ENCODE measurements at places on chromosomes 16 and 17.
A peak's percentile ranks its signal among the peaks of the same experiment; 100 is the strongest.

- no peak for DNase-seq
Observed at GRCh38 chr16:76656994-76657393, 379.8 kb downstream of the CNTNAP4 start.

DNA sequence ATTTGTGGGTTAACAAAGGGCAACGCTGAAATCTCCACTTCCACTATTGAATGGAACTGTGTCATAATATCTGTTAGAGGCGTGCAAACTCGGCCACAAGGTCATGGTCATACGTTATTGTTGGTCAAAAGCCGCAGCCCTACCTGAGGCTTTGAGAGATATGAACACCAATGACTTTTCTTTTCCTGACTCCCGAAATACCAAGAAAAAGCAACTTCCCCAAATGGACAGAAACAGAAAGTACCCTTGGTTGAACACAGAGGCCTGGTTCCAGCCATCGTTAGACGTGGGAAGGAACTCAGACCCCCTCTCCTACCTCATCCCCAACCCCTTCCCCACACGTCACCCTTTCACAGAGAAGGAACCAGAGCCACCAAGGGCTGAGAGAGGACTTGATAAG, 1.4 kb upstream of the PIK3R5 start:
- peak; percentile 44 for DNase-seq

- DNase-seq: no peak
Observed at GRCh38 chr16:59220011-59220410, 485.9 kb upstream of the GOT2 start.

DNA sequence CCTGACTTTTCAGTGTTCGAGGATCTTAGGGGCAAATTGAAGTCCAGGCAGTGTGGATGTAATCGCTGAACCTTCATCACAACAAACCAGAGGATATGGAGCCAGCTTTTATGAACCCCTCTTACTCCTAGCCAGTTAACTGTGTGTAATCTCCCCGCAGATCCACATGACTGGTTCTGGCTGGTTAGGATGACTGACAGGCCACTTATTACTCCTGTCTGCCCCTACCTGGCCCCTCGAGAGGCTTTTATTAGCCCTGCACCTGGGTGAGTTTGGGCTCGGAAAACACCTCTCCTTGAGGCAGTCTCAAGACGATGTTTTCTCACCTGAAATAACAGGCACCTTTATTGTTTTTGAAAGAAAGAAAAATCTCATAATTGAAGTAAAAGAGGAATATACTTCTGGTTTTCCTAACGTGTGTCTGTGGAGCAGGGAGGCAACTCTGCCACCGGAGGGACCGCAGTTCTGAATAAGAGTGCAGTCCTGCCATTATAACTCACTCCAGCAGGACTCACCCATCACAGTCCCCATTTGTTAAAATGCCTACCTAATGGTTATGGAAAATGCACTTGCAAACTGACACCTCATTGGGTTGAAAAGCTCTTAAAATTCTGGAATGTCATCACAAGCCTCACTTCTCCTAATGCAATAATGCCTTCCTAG, 291.9 kb upstream of the N4BP1 start:
- DNase-seq: no peak

DNA sequence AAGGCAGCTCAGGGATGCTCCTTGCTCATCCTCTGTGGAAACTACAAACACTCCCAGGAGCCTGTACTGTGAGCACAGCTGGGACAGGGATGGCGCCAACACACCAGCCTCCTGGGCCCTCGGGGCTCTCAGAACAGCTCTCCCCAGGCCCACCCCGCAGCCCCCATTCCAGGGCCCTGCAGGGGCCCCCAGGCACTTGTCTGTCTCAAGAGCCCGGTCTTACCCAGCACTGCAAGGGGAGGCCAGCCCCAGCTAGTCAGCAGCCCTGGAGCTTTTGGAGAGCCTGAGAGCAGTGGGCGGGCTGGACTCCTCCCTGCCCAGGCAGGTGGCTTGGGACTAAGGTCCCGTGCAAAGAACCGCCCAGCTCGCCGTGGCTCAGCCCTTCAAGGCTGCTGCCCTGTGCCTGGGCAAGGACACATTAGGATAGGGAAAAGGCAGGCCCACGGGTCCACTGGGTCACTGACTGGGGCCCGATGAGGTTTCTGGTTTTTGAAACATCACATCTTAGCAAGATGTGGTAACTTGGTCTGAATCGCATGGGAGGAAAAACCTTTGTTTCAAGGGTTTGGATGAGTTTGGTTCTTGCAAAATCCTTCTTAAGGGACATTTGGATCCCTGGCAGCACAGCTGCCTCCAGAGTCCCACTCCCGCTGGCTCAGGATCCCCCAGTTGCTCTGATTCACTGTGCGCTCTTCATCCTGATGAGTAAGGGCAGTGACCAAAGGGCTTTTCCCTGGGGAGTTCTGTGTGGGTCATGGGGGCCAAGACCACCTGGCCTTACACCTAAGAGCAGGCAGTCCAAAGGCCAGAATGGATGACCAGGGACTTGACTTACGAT, 2.8 kb downstream of the DNASE1L2 start:
- DNase-seq: no peak

DNA sequence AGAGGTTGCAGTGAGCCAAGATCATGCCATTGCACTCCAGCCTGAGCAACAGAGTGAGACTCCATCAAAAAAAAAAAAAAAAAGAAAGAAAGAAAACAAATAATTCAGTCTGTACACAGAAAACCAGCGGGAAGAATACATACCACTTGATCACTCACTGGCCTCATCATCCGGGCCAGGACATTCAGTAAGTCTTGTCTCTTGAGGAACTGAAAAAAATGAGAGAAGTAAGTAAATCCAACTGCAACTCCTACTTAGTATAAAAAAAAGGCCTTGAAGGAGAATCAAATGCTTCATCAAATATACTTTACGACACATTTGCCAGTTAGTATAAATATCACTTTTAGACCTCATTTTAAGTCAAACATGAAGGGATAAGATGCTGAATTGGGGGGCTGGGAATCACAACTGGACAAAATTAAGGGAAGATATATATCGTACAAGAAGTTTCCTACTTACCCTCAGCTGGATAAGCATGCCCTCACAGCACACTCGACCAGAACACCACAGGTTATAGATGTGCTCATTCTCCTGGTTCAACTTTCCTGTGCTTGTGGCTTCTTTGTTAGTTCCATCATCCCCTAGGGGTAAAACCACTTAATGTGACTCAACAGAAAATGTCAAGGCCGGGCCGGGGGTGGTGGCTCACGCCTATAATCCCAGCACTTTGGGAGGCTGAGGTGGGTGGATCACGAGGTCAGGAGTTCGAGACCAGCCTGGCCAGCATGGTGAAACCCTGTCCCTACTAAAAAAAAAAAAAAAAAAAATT, 12.4 kb downstream of the CCDC47 start:
- DNase-seq: peak; percentile 65

GRCh38 chr17:28563475-28563874, 7.8 kb downstream of the PIGS start:
- DNase-seq: no peak

DNA sequence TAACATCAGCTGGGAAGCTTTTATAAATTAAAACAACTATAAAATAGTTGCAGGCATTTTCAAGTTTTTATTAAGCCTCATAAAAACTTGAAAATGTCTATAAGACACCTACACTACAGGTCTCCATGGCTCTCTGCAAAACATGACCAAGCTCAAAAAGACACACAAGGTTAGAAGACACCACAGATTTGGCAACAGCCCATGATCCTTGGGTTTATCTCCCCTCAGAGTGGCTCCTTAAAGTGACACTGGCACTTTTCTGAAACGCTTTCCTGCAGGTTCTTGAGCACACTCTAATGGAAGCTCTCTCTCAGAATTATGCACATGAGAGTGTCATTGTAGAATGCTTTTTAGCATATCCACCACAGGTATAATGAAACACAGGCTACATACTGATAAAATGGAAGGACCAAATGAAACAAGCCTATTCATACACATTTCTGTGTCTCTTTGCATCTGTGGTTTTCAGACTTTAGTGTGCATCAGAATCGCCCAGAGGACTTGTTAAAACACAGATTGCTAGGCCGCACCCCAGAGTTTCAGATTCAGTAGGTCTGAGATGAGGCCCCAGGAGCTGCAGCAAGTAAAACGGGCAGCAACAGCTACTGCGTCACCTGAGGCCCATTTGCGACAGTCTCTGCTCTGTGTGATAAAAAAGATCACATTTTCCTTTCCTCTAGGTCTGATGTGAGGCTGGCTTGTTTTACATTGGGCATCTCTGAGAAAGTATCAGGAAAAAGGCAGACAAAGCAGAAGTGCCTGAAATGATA, 75.0 kb upstream of the WSB1 start:
- no peak for DNase-seq
